Activated CD8-positive, alpha-beta memory T cell treated with anti-CD3 and anti-CD28 coated beads, Interleukin-2, amount 50 U/mL, for 4 hours (primary cell): ENCODE measurements at places on chromosomes 7 and 10.

- no peak for DNase-seq
Measured at GRCh38 chr7:3218411-3219225, 82.4 kb upstream of the SDK1 start.

GRCh38 chr10:1550291-1550595 lies 187.1 kb downstream of the ADARB2 start:
- no peak for DNase-seq

DNA sequence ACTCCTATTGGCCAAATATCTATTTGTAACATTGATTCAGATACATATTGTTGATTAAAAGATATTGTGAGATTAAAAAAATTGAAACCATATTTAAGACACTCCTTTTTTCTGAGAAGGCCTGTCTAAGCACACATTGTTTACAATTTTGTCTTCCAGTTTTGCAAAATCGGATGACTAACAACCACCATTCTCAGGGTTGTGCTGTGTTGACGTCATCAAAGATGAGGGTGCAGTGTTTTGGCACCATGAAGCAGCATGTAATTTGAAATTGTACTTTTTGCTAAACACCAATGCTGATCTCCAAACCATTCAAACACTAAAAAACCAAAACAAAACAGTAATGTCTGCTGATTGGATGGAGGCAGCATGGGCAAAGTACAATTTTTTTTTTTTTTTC lies 7.4 kb downstream of the CREB5 start:
- DNase-seq: no peak

DNA sequence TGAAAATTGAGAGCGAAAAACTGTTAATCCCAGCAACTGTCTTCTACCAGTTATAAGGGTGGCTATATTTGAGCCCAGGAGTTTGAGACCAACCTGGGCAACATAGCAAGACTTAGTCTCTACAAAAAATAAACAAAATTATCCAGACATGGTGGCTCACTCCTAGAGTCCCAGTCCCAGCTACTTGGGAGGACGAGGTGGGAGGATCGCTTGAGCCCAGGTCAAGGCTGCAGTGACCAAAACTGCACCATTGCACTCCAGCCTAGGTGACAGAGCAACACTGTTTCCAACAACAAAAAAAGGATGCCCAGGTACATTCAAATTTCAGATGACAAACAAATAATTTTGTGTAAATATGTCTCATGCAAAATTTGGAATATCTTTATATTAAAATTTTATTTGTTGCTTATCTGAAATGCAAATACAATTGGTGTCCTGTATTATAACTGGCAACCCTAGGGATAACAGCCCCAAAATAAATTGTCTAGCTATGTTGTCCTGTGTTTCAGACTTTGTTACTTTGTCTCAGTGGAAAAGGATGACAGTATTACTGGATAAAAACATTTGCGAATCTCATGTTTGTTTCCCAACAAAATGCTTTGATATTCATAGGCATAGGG lies 26.7 kb downstream of the FAM171A1 start:
- DNase-seq: no peak

- DNase-seq: no peak
Measured at GRCh38 chr10:76257816-76258215, 826.4 kb downstream of the LRMDA start.

DNA sequence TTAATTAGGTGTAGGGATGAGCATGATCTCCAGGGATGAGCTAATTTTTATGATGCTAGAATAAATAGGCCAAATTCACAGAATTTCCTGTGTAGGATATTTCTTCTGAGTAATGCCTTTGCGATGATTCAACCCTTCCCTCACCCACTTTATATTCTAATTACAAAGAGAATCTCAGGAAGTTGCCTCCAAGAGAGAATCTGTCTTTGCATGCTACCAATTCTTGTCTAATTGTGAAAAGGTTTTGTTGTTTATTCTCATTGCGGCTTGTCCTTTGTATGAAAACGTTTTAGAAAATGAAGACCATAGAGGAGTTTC lies 6.3 kb downstream of the C7orf57 start:
- DNase-seq: no peak

DNA sequence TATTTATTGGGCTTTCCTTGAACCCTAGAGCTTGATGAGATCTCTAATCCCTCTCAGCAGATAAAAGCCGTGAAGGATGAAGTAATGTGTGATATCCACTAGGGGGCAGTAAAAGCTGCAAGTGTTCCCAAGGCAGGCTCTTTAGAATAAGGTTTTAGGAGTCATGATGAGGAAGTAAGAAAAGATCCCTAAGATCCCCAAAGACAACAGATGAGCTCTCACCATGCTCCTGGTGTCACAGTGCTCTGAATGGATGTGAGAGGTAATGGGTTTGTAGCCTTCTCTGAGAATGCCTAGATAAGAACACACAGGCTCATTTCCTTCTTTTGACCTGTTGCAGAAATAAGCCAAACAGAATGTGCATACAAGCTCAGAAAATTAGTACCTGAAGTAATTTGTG lies 70.4 kb upstream of the ITPRID1 start:
- no peak for DNase-seq

DNA sequence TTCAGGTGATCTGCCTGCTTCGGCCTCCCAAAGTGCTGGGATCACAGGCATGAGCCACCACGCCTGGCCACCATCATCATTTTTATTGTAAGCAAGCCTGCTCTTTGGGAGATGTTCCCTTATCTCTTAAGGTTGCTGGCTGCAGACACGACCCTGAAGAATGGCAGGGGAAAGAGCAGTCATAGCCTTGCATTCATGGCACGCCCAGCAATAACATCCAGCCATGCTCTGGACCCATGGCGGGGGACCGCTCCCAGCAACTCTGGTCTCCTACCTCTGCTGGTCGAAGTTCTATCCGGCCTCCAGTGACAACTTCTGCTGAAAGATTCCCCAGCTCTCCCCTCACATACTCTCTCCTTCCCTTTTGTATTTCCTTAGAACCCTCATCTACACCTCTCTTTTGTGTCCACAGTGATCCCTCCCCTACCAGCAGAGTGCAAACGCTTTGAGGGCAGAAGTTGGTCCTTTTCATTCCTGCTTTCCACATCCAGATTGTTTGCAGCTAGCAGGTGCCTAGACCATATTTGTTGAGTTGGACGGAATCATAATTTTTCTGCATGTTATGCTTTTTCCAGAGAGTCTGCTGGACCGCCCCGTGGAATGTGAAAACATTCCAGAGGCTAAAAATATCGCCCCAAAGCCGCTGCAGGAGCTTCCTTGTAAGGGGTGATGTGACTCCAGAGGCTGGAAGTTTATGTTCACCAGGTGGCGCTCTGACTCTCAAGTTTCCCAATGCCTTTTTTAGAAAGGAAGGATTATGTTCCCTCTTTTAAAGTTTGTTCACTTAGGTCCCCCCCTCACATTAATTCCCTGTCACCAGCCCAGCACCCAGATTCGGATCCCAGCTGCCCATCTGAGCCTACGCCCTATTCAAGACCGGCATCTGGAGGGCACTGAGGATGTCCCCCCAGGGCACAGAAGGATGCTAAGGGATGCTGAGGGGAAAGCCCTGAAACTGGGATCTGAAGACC lies 4.3 kb upstream of the MARVELD1 start:
- peak; percentile 28 for DNase-seq

DNA sequence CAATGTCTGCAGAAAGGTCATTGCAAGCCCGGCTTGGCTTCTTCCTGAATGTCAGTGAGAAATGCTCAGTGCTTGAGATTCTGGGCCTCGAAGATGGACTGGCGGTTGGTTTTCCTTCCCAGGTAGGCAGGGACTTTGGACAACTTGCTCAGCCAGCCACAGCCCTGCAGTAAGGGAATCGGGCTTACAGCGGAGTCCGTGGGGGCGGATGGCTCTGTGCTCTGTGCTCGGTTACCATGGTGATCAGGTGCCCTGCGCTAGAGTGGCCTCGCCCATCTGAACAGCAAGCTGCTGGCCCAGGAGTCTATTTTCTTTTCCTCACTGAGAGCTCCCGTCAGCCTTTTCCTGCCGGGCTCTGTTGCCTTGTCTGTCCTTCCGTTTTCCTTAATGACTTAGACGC lies 77.8 kb upstream of the SH2B2 start:
- no peak for DNase-seq

- DNase-seq: no peak
Measured at GRCh38 chr7:10116511-10116910, 857.2 kb upstream of the PHF14 start.

GRCh38 chr7:1963575-1963974 lies 269.2 kb downstream of the MAD1L1 start:
- DNase-seq: no peak

- no peak for DNase-seq
Measured at GRCh38 chr7:156515911-156516790, 124.4 kb upstream of the RNF32 start.

GRCh38 chr10:60479305-60480020 lies 89.8 kb upstream of the ANK3 start:
- no peak for DNase-seq

DNA sequence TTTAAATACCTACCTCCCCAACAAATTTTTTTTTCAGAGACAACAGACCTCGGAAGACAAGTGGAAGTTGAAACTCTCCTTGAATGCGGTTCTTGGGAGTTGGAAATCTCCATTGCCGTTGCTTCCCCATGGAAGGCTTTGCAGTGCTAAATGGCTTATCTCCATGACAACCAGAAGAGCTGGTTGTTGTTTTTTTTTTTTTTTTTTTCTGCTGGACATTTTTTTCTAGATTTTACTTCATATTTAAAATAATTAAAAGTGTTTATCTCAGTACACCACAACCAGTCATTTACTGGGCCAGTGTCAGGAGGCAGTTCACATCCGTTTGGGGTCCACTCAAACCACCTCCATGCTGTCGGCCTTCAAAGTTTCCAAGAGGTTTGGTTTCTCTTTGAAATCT lies 348.5 kb upstream of the PRKCQ start:
- DNase-seq: peak; percentile 16

GRCh38 chr7:93265220-93265619 lies 33.1 kb downstream of the VPS50 start:
- no peak for DNase-seq

- peak; percentile 82 for DNase-seq
Measured at GRCh38 chr7:4681886-4682620, at the start of gene FOXK1. TSS of gene FOXK1 (plus strand) at chr7:4682295. CDS start at chr7:4682309, 14 bp downstream.

GRCh38 chr10:67077376-67077775 lies 151.5 kb downstream of the LRRTM3 start:
- DNase-seq: no peak

GRCh38 chr7:120785095-120785494 lies 72.8 kb downstream of the TSPAN12 start:
- DNase-seq: no peak

DNA sequence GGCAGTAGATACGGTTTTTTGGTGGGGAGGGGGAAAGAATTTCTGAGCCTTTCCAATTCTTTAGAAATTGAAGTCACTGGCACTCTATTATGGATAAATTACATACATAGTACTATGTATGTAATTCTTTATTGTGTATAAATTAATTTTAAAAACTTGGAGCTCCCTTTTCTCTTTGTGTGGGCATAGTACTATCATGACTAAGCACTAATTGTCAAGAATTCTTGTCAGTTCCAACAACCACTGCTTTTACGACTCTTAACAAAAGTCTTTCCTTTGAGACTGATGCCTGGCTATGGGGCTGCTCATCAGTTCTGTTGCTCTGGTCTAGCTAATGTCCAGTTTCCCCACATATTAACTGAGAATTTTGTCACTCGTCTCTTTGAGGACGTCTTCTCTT lies 365.3 kb upstream of the RNF32 start:
- no peak for DNase-seq

GRCh38 chr7:73899731-73900142 lies 38.8 kb downstream of the TMEM270 start:
- no peak for DNase-seq

- DNase-seq: no peak
Measured at GRCh38 chr10:128029731-128030369, 96.4 kb downstream of the MKI67 start.

DNA sequence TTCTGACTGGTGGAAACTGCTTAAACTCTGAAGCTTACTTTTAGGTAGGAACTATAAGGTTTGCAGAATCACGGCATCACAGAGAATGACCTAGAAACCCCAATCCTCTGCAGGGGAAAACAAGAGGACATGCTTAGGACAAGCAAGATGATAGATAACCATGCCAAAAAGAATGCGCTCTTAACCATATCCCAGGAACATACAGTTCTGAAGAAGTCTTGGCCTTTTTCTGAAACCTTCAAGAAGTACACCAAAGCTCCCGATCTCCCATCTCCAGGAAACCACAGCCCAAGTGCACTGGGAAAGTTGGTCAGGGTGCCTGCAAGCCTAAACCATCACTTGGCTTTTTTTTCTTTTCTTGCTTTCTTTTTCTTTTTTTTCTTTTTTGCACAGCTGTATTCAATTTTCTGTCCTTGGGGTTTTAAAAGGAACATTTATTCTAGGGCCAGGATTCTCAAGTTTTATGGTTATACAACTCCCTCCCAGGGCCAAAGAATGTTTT lies 12.2 kb upstream of the SVIL start:
- DNase-seq: no peak

DNA sequence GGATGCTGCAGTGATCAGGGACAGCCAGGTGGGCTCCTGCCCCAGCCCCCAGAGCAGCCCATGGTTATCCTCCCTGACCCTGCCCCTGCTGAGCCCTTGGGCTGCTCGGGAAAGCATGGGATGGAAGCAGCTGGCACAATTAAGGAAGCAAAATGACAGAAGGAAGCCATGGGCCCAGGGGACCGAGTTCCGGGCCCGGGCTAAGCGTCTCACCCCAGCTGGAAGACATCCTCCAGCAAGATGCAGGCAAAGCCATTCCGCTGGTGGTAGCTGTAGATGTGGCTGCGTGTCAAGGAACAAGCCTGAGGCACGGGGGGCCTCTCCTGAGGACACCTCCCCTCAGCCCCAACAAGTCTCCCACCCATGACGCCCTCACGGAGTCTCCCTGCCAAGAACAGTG lies 1.1 kb downstream of the ATG9B start:
- no peak for DNase-seq

GRCh38 chr10:78929541-78929940 lies 139.2 kb upstream of the ZMIZ1 start:
- no peak for DNase-seq

DNA sequence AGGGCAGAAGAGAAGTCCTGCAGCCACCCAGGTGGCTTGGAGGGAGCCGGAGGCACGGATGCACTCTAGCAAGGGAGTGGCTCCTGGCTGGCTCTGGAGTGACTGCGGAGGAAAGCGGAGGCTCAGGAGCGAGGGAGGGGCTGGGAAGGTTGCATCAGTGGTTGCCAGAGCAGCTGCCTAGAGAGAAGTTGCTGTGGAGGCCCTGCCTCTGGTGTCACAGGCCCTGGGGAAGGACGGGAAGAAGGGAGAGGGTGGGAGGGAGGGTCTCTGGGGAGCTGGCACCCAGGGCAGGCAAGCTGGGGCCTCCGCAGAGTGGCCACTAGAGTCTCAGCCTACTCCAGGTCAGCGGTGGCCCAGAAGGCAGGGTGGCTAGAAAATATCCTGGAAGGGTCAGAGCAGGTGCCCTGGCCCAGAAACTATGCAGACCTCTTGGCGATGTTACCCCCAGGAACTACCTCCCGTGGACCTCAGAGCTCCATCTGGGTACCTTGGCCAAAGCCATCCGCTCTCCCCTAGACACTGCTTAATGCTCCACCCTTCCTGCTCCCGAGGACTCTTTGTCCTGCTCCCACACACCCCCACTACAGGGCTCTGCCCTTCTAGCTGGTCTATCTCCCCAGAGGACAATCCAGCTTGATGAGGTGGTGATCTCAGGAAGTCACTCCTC lies 164.3 kb downstream of the NRF1 start:
- DNase-seq: no peak

GRCh38 chr7:55013851-55014250 lies 5.0 kb upstream of the EGFR start:
- DNase-seq: no peak
